ENCODE measurements at places on chromosomes 16 and 17.

- no peak for DNase-seq
Observed at GRCh38 chr16:57657228-57657627, 10.9 kb upstream of the ADGRG3 start.

DNA sequence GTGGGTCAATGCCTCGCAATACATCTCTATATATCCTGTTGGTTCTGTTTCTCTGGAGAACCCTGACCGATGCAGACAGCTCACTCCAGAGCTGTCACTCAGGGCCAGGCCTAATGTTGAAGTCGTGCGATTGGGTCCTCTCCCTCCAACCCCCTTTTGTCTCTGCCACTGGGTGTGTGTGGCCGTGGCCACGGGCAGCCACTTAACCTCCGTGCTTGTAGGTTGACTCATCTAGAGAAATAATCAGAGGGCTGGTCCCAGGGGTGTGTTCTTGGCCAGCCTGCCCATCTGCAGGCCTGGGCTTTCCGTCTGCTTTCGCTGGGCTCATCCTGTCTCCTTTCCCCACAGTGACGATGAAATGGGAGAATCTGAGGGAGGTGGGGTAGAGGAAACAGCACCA is 7.4 kb downstream of the ADAD2 start:
- no peak for DNase-seq

GRCh38 chr17:4808378-4808767 is 1.4 kb downstream of the PLD2 start:
- no peak for DNase-seq

DNA sequence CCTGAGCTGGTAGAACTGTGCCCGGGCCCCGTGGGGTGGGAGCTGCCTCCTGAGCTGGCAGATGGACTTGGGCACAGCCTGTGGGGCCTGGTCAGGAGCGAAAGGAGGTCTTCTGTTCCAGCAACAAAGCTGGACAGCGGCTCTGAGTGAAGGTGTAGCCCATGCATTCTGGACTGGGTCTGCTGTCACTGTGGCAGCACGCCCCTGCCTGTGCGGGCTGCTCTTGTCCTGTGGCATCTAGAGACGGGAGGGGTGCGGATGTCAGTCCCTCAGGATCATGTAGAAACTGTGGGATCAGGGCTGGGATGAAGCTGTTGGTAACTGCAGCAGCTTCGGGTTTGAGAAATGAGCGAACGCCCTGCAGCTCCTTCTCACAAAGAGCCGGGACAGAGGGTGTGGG is 19.4 kb downstream of the BAIAP2 start:
- DNase-seq, result no peak

DNA sequence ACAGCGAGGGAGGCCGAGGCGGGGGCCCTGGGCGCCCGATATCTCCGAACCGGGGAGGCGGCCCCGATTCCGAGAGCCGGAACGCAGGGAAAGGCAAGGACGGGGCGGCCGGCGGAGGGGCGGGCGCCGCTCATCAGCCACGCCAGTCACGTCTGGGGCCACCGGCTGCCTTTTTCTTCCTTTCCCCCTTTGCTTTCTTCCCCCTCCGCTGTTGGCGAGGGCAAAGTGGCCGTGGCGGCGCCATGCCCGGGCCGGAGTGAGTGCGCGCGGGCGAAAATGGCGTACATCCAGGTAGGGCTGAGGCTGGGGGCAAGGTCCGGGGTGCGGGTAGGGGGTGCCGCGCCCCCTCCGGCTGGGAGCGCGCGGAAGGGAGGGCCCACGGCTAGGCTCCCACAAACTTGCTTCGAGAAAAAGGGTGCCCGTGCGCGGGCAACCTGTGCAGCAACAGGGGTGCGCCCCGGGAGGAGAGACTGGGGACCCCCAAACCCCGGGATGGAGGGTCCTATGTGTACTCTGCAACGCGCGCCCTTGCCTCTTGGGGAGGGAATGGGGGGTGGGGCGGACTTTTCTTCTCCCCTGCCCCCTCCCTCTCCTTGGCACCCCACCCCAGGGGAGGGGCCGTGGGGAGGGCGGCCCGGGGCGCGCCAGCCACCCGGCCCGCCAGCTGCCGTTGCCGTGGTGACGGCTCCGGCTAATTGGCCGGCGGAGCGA is 486 bp downstream of the SYT17 start:
- DNase-seq, result peak; percentile 76

GRCh38 chr17:36881323-36881722 is 56.0 kb upstream of the LHX1 start:
- no peak for DNase-seq

- no peak for DNase-seq
Observed at GRCh38 chr16:12256921-12257320, 280.4 kb downstream of the SNX29 start.

- no peak for DNase-seq
Observed at GRCh38 chr16:694863-695354, 4.7 kb upstream of the WDR24 start.

DNA sequence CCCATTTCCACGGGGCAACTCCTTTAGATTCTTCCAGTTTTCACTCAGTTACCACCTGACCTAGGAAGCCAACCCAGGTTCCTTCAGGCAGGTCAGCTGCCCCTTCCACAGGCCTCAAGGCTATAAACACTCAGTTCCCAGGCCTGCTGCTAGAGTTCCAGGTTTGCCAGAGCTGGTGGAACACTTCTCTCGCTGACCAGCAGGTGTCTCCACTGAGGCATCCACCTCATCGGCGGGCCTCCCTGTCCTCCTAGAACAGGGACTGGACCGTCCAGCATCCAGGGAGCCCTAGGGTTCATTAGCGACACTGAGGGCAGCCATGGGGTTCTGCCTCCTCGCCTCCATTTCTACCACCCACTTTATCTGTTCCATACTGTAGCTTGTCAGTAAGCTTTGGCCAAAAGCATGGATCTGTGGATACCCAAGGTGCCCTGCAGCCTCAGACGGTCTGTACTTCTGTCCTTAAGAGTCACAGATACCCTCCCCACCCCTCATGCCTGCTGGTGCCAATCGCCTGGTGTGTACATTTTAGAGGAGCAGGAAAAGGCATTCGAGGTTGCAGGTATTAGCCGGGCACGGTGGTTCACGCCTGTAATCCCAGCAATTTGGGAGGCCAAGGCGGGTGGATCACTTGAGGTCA is 29.0 kb downstream of the PIMREG start:
- peak; percentile 27 for DNase-seq

GRCh38 chr16:57966204-57966771 is 4.6 kb downstream of the CNGB1 start:
- no peak for DNase-seq

DNA sequence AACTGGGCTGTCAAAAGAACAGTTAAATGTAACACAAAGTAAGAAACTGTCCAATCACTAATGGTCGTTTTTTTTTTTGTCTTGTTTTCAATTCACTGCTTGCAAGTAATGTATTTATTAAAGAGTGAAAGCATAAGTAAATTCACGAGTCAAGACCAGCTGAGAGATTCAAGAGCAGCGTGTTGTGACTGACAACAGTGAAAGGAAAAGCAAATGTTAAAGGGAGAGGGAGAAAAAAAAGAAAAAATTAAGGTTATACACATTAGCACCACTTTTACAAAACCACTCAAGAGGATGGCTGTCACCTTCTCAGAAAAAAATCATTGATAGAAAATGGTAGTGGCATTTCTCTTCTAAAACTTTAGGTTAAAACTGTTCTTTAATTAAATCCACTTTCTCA is 36.1 kb downstream of the GPATCH8 start:
- no peak for DNase-seq

DNA sequence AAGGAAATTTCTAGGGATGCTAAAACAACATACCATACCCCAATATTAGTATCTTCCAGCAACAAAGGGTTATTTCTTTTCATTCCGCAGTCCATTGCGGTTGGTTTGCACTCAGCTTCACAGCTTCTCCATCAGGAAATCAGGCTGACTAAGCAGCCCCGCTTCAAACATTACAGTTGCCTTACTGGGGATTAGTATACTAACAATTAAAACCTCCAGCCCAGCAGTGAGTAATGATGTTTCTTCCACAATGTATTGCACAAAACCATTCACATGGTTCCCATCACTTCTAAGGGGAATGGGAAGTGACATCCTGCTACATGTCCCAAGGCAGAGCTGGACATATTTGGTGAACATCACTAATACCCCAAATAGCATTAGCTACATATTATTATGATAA is 1384.9 kb downstream of the CDH8 start:
- DNase-seq, result no peak

DNA sequence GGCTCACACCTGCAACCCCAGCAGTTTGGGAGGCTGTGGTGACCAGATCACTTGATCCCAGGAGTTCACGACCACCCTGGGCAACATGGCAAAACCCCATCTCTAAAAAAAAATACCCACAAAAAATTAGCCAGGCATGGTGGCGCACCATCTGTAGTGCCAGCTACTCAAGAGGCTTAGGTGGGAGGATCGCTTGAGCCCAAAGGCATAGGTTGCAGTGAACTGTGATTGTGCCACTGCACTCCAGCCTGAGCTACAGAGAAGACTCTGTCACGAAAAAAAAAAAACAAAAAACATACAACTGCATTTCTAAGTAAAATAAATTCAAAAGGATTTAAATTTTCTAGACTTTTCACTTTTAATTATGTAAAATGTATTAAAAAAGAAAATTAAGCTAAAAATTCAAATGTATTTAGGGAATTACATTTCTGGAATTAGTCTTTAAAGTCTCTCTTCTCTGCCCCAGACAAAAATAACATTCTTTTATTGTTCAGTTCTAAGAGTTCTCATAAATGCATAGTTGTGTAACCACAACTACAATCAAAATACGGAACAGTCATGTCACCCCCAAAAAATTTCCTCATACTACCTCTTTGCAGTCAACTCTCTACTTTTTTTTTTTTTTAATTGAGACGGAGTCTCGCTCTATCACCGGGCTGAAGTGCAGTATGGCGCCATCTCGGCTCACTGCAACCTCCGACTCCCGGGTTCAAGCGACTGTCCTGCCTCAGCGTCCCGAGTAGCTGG is 14.1 kb downstream of the FAM222B start:
- DNase-seq, result no peak

DNA sequence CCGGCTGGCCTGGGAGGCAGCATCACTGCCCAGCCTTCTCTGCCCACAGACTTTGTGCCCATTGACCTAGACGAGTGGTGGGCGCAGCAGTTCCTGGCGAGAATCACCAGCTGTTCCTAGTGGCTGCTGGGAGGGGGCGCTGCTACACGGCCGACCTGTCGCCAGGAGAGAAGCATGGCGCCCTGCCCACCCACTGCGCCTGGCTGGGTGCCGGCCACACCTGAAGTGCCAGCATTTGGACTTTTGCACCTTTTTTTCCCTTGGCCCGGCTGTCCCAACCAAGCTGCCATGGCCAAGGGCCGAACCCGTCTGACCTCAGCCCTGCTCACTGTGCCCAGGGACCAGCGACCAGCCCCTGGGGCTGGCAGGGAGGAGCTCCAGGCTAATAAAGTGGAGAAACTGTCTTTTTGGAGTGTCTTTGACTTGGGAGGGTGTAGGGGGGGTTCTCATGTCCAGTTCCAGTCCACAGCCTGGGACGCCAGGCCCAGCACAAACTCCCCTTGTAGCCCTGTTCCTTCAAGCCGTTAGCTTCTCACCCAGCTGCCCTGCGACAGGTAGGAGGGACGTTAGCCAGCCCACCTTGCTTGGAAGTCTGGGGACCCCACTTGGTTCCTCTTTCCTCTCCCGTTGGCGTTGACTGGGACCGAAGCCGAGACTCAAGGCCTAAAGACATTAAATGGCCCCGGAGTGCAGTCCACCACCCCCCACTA is 939 bp upstream of the WDR90 start:
- DNase-seq, result peak; percentile 29

DNA sequence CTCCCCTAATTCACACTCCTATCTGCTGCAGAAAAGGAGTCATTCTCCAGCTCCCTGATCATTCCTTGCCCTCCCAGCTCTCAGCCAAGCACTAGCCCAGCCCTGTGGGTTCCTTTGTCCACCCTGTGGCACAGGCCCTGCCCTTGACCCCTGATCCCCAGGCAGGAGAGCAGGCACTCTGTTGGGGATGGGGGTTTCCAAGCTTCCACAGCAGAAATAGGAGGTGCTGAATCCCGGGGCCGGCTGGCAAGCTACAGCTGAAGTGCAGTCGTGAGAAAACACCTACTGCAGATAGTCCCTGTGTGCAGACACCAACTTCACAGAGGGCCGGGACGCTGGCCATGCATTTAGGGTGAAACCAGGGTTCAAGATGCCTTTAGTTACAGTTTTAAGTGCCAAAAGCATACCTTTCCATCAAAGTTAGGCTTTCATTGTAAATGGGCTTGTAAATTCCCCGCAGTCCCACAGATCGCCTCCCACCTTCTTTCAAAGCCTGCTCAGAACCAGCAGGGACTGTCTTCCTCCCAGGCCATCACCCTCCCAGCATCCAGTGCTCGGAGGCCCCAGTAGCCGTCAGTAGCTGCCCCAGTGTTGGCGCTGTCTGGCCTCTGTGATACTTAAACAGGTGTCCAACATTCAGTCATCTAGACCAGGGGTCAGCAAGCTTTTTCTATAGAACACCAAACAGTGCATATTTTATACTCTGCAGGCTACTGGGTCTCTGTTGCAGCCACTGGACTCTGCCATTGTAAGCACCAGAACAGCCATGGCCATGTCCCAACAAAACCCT is 10.6 kb downstream of the CPSF4L start:
- DNase-seq, result no peak

- no peak for DNase-seq
Observed at GRCh38 chr16:67593701-67594100, 31.4 kb downstream of the CTCF start.

Measured in NCI-H1092 treated with DMSO at 0.1 percent for 48 hours (cell line).